ENCODE measurements at places on chromosomes 12 and 14.

DNA sequence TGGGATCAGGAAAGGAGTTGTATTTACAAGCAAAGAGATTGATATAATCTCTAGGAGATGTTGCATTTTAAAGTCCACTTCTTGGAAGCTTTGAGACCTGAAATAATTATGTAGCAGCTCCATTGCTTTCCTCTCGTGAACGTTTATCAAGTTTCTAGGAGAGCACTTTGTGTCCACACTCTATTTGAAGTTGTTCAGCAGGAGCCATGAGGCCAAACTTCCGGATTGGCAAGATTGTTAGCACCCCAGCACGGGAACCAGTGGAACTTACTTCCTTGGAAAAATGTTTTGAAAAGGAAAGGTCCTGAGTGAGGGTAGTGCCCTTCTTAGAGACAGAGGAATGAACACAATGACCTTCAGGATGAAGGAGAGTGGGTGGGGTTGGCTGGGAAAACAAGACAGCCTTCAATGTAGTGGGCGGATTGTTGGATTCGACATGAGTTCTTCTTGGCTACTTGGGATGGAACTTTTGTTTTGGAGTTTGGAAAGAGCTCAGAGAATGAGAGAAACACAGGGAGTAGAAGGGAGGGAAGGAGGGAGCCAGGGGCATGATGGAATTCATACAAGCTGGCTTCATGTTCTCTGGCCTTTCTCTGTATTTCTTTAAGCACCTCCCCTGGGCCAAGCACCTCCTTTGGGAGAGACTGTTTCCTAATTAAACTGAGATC is 23.8 kb upstream of the CISTR start:
- DNase-seq = no peak

GRCh38 chr14:41960281-41960680 is 353.6 kb downstream of the LRFN5 start:
- no peak for DNase-seq

DNA sequence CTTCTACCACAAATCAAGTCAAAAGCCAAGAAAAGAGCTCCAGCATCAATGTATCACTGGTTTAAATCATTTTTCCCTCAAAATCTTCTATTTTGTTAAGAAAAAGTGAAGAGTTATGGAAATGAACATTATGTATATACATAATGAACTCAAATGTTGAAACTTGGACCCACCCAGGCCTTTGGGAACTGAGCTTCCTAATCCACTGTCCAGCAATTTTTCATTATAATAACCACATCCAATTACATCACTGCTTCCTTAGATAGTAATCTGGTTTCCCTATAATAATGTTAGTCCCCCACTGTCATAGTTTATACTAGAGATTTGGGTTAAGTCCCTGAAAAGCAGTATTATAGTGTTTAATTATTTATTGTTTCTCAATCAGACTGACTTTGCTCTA is 170.9 kb downstream of the PIK3C2G start:
- DNase-seq = no peak

DNA sequence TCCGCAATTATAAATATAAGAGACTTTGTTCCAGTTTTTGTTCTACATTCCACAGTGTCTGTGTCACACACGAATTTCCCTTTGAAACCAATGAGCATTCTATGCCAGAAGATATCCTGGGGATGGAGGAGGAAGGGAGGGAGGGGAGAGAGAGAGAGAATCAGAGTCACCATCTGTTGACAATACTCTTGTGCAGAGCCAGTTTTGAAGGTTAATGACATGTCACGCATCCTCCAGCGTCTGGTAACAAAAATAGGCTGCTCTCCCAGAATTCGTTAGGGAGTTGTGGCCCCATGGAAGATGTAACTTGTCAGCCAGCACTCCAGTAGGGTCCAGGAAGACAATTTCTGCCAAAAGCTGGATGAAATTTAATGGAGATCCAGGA is 213.5 kb upstream of the KRR1 start:
- DNase-seq = no peak

- DNase-seq = no peak
Observed at GRCh38 chr12:9932270-9932669, at the start of gene CLEC2A. Gene CLEC2A (minus strand): TSS chr12:9932370. CDS start chr12:9932329, 41 bp downstream.

- DNase-seq = no peak
Observed at GRCh38 chr14:82636426-82636825, 1102.8 kb upstream of the SEL1L start.

Measured in inflammatory macrophage treated with lipopolysaccharide for 1 hour (primary cell).